H7 (cell line): ENCODE measurements at places on chromosomes 7 and 10. TPM values are rescaled to one million over a fixed set of nuclear protein-coding genes. Genes with fewer than 3 reads are reported as not detected.

DNA sequence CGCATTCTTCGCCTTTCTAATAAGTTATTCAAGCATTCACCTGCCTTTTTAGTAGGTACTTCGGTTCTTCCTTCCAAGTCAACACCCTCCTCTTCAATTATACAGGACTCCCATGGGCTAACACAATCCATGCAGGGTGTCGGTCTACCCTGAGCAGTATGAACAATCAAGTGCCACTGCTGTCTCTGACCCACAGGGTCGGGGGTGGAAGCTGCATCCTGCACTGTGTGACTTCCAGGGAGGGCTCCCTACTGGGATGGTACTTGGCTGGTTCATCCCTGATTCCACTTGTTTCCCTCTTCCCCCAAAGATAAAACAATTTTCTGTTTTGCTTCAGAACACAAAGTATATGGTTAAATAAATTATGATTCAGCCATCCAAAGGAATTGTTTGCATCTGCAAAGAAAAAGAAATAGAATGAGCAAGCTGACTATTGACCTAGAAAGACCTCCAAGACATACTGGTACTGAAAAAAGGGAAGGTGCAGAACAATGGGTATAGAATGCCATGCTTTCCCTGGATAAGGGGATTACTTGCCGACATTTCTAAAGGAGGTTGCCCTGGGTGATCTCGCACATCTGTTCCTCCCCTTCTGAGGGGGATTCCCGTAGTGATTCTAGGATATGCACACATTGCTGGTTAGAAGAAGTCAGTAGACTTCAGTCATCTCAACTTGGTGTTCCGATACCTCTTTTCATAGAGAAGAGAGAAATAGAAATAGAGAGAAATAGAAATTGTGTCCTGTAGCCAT lies 89.1 kb upstream of the AGR3 start:
- peak; percentile 8 for DNase-seq

GRCh38 chr7:39890411-39890810 lies 59.6 kb upstream of the CDK13 start:
- DNase-seq: no peak

DNA sequence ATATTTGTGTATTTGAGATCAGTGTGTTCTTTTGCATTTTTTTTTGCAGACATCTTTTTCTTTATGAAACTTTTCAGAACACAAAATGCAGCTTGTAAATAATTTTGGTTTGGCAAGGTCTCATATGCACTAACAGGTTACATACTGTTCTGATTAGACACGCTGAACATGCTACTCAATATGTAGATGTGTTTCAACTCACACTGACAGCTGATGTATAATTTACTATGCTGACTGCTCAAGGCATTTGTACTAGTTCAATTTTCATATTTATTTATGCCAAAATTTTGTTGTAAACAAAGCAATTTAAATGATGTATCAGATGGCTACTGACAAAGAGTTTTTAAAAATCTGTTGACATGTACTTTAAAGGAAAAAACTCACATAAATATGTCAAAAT lies 123.8 kb downstream of the TFEC start:
- DNase-seq: no peak

GRCh38 chr7:3172768-3173280 lies 128.2 kb upstream of the SDK1 start:
- no peak for DNase-seq

DNA sequence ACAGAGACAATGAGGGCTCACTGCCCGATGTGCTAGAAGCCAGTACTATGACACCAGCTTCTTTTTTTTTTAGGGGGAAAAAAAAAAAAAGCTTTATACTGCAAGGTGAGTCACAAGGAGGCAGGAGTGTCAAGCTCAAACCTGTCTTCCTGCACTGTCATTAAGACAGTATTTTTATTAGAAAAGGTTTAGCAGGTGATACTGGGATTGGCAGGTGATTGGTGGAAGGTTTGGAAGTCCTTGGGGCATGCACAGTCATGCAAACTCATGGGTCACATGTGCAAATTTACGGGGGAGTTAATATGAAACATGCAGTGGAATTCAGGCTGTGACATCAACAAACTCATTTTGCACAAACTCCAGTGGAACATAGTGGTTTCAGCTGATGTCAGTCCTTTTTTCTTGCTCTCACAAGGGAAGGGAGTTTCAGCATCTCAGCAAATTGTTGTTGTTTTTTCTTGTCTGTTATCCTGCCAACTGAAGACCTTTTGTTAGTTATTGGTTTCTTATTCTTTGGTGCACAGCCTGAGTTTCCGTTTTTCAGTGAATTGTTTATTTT lies 530.6 kb downstream of the ANKRD7 start:
- no peak for DNase-seq

DNA sequence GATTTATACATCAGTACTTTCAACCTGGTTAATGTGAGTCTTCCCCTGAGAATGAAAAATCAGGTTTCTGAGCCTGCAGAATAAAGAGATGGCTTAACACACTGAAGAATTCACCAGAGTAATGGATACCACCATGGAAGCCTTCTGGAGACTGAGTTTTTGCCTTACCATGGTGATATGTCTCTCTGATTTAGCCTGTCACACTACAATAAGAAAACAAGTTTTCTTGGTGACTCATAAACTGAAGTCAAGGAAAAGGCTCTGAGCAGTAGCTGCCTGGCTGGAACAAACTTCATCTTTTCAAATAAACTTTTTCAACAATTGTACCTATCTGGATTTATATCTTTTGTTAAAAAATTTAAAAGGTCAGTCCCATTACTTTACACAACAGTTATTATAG lies 229.0 kb downstream of the PRPF18 start:
- no peak for DNase-seq

- DNase-seq: peak; percentile 59
These were observed 27.3 kb upstream of the KNDC1 start for GRCh38 chr10:133132473-133133291.

DNA sequence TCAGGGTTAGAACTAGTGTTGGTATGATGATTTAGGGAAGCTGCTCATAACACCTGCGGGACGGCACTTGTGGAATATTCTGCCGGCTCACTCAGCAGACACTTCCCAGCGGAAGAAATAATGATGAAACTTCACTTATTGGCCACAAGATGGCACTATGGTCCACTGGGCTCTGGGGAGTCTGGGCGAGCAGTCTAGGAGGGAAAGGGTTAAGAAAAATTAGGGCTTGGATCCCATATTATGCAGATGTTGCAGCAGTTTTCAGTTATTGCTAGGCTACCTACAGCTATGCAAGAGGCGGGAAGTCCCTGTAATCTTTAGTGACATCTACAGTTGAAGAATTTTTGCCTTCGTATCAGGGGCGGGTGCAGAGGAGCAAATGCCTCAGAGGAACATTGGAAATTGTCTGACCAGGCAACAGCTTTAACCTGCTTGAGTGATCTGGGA lies 238.7 kb upstream of the PRSS58 start:
- peak; percentile 63 for DNase-seq

GRCh38 chr7:107989618-107990373 lies 13.2 kb downstream of the LAMB1 start:
- no peak for DNase-seq

- no peak for DNase-seq
These were observed 89.3 kb upstream of the CUX1 start for GRCh38 chr7:101728128-101728527.

DNA sequence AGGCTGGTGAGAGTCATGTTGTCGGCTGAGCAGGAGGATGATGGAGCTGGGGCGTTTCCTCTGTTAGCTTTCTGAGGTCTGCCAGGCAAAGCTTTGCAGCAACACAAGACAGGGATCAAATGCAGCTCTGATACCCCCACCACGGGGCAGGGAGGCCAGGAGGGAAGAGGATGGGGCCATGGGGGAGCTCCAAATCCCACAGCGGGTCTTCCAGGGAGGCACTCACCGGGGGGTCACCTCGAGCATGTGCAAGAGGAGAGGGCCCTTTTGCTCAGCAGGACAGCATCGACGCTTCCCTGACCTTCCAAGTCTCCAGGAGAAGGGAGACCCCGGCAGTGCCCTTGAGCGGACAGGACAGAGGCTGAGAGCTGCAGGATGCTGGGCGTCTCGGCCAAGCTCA lies 127.5 kb downstream of the WDR37 start:
- DNase-seq: peak; percentile 52

GRCh38 chr7:41886262-41886900 lies 183.5 kb upstream of the INHBA start:
- no peak for DNase-seq

- no peak for DNase-seq
These were observed 114.1 kb upstream of the IGFBP3 start for GRCh38 chr7:46035166-46035565.

DNA sequence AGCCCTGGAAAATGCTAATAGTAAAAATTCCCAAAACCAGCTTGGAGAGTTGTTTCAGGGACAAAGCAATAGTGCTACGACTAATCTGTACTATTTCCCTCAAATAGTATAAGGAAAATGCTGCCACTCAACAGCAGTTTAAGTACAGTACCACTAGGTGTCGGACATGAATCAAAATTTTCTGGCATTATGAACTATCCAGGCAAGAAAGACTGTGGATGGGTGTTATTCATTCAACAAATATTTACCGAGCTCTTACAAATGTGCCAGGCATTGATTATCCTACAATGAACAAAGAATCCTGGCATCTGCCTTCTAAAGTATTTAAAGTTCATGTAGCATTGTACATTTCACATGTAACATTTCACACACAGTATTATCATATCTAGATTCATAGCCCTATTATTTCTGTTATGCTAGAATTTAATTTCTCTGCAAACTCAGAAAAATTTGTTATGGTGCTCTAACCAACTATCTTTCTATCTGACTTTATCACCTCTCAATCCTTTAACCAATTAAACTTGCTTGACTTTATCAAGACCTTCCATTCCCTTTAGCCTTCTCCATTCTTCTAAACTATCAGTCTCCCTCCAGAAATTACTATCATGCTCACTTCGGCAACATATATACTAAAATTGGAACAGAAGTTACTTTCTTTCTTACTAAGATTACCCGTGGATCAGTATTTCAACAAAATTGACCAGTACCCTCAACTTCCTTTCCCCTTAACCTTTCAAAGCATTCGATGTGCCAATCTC lies 80.6 kb downstream of the ARHGAP21 start:
- peak; percentile 31 for DNase-seq

- no peak for DNase-seq
These were observed 486.3 kb downstream of the ACTR3B start for GRCh38 chr7:153245809-153246208.

- no peak for DNase-seq
These were observed 196.7 kb downstream of the HGF start for GRCh38 chr7:81573128-81573527.

DNA sequence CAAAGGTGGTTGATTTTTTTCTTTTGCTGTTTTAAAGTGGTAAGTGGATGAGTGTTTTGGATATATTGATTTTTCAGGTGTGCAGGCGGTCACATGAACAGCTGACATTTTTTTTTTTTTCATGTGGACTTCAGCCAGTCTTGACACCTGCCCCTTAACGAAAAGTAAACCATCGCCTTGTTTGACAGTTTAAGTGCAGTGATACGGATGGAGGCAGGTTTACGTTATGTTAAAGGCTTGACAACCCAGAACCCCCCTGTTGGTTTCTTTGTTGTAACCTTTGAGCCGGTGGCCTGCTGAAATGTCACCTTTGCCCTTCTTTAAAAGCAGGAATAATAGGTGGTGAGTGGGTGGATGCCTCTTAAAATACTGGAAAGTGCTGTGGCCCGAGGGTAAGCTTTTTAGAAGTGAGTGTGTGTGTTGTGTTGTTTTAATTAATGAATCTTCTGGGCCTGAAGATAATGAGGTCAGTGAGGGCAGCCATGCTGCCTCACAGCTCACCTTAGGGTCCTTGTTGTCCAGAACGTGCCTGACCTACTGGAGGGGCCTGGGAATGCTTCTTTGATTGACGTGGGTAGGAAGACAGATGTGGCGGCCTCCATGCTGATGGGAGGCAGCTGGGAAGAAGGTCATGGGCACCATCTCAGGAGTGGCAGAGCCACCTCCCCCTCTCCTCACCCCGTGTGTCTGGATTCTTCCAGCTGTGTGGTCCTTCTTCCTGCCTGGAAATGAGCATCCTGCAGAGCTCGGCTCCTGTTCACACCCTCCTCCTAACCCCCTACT lies 69.8 kb downstream of the TCF7L2 start:
- DNase-seq: peak; percentile 27

DNA sequence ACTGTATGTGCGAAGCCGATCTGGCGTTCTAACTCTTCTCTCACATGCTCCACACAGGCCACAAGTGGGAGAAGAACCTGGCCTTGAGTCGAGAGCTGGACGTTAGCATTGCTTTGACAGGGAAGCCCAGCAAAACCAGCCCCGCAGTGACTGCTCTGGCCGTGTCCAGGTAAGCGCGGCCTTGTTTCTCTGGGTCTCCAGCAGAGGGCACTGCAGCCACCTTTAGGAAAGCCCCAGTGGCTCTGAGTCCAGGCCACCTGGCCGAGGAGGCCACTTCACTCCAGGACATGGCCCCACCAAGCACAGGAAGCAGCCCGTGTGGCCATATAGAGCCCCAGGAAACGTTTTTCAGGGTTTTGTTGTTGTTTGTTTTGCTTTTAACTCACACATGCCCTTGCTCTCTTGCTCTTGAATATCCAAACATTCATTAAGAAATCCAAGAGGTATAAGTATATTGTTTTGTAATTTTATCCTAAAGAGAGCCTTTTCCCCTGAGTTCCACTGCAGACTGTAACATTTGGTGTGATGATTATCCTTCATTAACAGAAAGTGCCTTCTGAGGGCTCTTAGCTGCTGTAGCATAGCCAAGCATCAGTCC lies 41.8 kb upstream of the LRRC18 start:
- DNase-seq: peak; percentile 91

DNA sequence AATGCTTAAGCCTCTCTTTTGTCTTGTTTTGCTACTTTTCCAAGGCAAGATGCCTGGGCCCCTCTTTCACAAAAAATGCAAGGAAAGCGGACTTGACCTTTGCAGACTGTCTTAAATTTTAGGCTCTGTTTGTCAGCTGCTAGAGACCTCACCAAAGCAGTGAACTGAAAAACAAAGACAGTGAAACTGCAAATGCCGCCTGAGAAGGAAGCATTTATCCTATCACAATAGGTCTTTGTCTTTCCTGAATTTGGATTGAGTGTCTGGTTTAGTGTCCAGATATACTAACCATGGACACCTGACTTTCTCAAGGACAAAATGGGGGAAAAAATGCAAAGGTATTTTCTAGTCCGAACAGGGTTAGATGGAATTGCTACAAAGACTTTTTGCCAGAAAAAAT lies 256.9 kb downstream of the INHBA start:
- no peak for DNase-seq

- no peak for DNase-seq
These were observed 601.9 kb upstream of the GALNT17 start for GRCh38 chr7:70529914-70530585.

- no peak for DNase-seq
These were observed 17.2 kb upstream of the UBE2H start for GRCh38 chr7:129969881-129970446.

- no peak for DNase-seq
These were observed 1.8 kb upstream of the KIF20B start for GRCh38 chr10:89699581-89700064.

NRCAM gene
- 0.38 and 1.8 TPM in 2 replicates for total RNA-seq

NSUN6 gene
- total RNA-seq: 7.2 and 10.3 TPM in 2 replicates

PTF1A gene
- 0.38 and 0.48 TPM in 2 replicates for total RNA-seq

SMIM30 gene
- total RNA-seq: 44.7 and 46.1 TPM in 2 replicates

UCN3 gene
- not detected in 2 replicates for total RNA-seq

MYH16 gene
- total RNA-seq: not detected in 2 replicates

ACBD7 gene
- 2.0 and 6.1 TPM in 2 replicates for total RNA-seq

FGFBP3 gene
- 10.1 and 10.5 TPM in 2 replicates for total RNA-seq

CLDN12 gene
- total RNA-seq: 31.5 and 38.6 TPM in 2 replicates

DNAJC30 gene
- total RNA-seq: 2.4 and 2.7 TPM in 2 replicates

AMZ1 gene
- 0.07 TPM in 1 of 2 replicates, not detected in the other for total RNA-seq

HIPK2 gene
- total RNA-seq: 8.6 and 9.1 TPM in 2 replicates
